ENCODE measurements at places on chromosomes 2 and 18. TPM values are rescaled to one million over a fixed set of nuclear protein-coding genes. Genes with fewer than 3 reads are reported as not detected.

Gene CENPA
- 4.0 TPM for total RNA-seq

Gene REG1B
- not detected for total RNA-seq

Gene PXDN
- 44.8 TPM for total RNA-seq

Gene DCDC2C
- total RNA-seq: not detected

Gene CYS1
- total RNA-seq: 0.60 TPM

Gene PRKAG3
- total RNA-seq: not detected

Gene CCDC178
- total RNA-seq: not detected

- peaks cover 13% of the 10 kb centered on the region for H3K4me1 ChIP-seq
- no peaks in the 10 kb centered on the region for H3K36me3 ChIP-seq
- no peak for DNase-seq
- H3K4me3 ChIP-seq: no peak overlapping the region
- H3K27ac ChIP-seq: no peak overlapping the region
- H3K27me3 ChIP-seq: no peaks in the 10 kb centered on the region
Observed at GRCh38 chr2:100245681-100246080, 76.6 kb downstream of the LONRF2 start.

DNA sequence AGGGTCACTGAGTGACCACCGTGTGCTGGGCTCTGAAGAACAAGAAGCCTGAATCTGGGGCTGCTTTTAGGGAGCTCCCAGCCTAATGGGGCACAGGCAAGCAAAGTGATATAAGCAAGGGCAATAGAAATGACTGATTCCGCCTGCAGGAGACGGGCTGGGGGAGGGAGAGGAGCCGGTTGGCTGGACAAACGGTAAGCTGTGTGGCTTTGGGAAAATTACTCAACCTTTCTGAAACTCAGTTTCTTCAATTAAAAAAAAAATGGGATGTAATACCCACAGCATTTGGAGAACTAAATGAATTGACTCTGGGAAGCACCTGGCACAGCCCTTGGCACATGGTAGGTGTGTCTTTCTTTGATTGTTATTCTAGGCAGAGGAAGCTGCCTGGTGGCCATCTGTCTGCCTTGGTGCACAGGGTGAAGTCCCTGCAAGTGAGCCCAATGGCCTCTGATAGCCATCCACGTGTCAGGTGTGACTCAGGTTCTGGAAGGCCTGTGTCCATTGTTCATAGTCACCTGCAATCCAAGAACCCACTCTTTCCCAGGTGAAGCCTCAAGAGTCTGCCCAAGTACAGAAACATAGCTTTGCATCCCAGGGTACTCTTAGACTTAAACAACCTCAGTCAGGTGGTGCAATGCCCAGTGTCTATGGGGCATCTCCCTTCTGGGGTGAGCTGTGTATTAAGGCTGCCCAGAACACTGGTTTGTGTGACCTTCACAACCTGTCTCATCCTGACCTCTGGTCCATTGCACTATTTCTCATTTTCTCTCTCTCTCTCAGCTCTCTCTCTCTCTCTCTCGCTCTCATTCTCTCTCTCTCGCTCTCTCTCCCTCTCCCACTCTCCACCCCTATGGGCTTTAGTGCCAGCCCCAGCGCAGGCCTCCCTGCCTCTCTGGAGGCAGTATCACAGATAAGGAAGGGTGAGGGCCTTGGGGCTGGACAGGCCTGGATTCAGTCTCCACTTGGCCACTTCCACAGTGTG is 30.0 kb upstream of the NTSR2 start:
- DNase-seq: no peak
- no peaks in the 10 kb centered on the region for H3K36me3 ChIP-seq
- no peaks in the 10 kb centered on the region for H3K4me1 ChIP-seq
- H3K27ac ChIP-seq: no peak overlapping the region

- H3K27ac ChIP-seq: no peak overlapping the region
- DNase-seq: no peak
- no peaks in the 10 kb centered on the region for H3K36me3 ChIP-seq
- H3K4me1 ChIP-seq: no peaks in the 10 kb centered on the region
- no peaks in the 10 kb centered on the region for H3K27me3 ChIP-seq
Observed at GRCh38 chr2:210713122-210713521, 156.7 kb downstream of the CPS1 start.

GRCh38 chr2:27177441-27178351 is 28.9 kb downstream of the TCF23 start:
- DNase-seq: no peak
- no peaks in the 10 kb centered on the region for H3K36me3 ChIP-seq
- no peak overlapping the region for H3K4me3 ChIP-seq

DNA sequence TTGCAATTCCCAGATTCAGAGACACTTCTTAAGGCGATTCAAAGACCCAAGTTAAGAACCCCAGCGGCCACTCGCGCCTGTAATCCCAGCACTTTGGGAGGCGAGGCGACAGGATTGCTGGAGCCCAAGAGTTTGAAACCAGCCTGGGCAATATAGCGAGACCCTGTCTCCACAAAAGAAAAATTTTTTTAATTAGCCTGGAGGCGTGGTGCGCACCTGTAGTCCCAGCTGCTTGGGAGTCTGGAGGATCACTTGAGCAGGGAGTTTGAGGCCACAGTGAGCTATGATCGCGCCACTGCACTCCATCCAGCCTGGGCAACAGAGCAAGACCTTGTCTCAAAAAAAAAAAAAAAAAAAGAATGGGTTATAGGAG is 585 bp upstream of the ANAPC1 start:
- H3K4me1 ChIP-seq: peaks cover 24% of the 10 kb centered on the region
- H3K27ac ChIP-seq: peak overlapping the region; percentile 76
- DNase-seq: no peak
- no peaks in the 10 kb centered on the region for H3K27me3 ChIP-seq
- peak overlapping the region; percentile 100 for H3K4me3 ChIP-seq

GRCh38 chr2:149278161-149278871 is 52.1 kb upstream of the LYPD6 start:
- H3K4me1 ChIP-seq: no peaks in the 10 kb centered on the region
- H3K27me3 ChIP-seq: no peaks in the 10 kb centered on the region
- H3K27ac ChIP-seq: no peak overlapping the region

DNA sequence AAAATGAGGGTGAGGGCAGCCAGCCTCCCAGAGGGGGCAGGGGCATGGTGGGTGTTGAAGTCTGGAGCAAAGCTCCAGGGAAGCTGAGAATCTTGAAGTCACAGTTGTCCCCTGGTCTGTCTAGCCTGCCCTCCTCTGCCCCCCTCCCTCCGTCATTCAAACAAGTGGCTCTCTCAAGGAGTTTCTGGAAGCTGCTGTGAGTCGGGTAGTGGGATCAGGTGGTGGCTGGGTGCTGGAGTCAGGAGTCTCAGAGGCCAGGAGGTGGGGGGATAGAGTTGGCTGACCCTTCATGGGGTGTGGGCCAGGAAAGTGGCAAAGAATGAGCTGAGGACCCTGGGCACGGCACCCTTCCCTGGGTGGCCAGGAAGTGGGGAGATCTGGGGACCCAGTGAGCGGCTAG is 495 bp upstream of the ASIC4 start:
- no peak overlapping the region for H3K4me3 ChIP-seq
- DNase-seq: no peak
- peaks cover 17% of the 10 kb centered on the region for H3K4me1 ChIP-seq
- H3K27ac ChIP-seq: no peak overlapping the region
- no peaks in the 10 kb centered on the region for H3K36me3 ChIP-seq

- H3K4me3 ChIP-seq: no peak overlapping the region
- peak; percentile 31 for DNase-seq
- H3K27me3 ChIP-seq: no peaks in the 10 kb centered on the region
- H3K36me3 ChIP-seq: no peaks in the 10 kb centered on the region
Observed at GRCh38 chr18:74242438-74243096, 49.2 kb downstream of the CYB5A start.

DNA sequence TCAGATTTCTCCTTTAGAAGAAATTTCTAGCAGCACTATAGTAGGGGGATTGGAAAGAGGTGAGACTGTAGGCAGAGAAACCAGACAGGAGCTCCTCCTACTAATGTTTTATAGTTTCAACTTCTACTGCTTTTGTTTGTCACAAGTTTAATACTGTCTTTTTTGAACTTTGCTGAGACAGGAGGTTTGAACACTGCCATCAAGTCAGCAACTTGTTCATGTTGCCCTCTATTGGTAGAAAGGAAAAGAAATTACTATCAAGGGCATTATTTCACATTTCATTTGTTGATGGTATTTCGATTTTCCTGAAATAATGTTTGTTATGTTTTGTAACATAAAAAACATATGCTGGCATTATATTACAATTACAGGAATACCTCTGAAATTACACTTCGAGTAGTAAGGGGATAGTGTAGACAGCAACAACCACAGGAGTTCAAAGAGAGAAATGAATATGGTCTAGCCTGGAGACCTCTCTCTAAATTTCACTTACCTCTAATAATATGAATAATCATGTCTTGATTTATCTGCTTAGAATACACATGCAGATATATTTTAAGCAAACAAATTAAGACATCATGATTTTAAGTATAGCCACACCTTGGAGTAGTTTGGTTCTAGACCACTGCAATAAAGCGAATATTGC is 12.4 kb upstream of the CCDC88A start:
- H3K4me1 ChIP-seq: no peaks in the 10 kb centered on the region
- H3K36me3 ChIP-seq: no peaks in the 10 kb centered on the region
- no peak for DNase-seq
- H3K4me3 ChIP-seq: no peak overlapping the region
- no peak overlapping the region for H3K27ac ChIP-seq
- H3K27me3 ChIP-seq: no peaks in the 10 kb centered on the region

- no peaks in the 10 kb centered on the region for H3K36me3 ChIP-seq
- no peaks in the 10 kb centered on the region for H3K4me1 ChIP-seq
- H3K27ac ChIP-seq: no peak overlapping the region
- H3K4me3 ChIP-seq: no peak overlapping the region
Observed at GRCh38 chr2:86826951-86827350, 34.7 kb downstream of the CD8B start.

GRCh38 chr2:239734436-239735005 is 290.6 kb downstream of the NDUFA10 start:
- no peaks in the 10 kb centered on the region for H3K36me3 ChIP-seq
- H3K4me3 ChIP-seq: no peak overlapping the region
- DNase-seq: no peak
- no peak overlapping the region for H3K27ac ChIP-seq
- no peaks in the 10 kb centered on the region for H3K27me3 ChIP-seq

DNA sequence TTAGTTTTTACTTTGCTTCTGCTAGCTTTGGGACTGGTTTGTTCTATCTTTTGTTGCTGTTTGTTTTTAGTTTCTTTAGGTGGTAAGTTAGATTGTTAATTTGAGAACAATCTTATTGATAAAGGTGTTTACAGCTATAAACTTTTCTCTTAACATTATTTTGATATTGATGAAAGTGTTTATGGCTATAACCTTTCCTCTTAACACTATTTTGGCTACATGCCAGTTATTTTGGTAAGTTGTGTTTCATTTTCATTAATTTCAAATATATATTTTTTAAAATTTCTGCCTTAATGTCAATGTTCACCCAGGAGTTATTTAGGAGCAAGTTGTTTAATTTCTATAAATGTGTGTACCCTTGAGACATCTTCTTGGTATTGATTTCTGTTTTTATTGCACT is 229.6 kb upstream of the SYT4 start:
- no peaks in the 10 kb centered on the region for H3K4me1 ChIP-seq
- H3K27ac ChIP-seq: no peak overlapping the region
- DNase-seq: no peak
- no peaks in the 10 kb centered on the region for H3K36me3 ChIP-seq
- no peaks in the 10 kb centered on the region for H3K27me3 ChIP-seq

- no peak overlapping the region for H3K4me3 ChIP-seq
- no peaks in the 10 kb centered on the region for H3K36me3 ChIP-seq
- no peak for DNase-seq
- H3K27ac ChIP-seq: no peak overlapping the region
- no peaks in the 10 kb centered on the region for H3K27me3 ChIP-seq
Observed at GRCh38 chr2:5914811-5915611, 222.8 kb downstream of the SOX11 start.
